ENCODE measurements at places on chromosomes 6 and 20.

- DNase-seq = no peak
Measured at GRCh38 chr20:32160341-32160740, 47.2 kb downstream of the PLAGL2 start.

DNA sequence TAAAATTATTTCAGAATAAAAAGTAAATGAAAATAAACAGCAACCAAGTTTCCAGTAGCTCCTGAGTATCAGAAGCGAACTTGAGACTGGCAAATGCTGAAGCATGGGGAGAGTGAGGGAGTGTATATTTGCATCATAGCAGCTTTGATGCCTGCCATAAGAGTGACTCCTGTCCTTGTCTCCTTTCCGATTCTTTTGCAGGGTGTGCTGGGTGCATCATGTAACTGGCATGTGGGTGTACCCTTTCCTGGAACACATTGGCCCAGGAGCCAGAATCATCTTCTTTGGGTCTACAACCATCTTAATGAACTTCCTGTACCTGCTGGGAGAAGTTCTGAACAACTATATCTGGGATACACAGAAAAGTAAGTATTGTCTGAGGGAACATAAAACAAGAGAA lies 117.4 kb downstream of the ADAT2 start:
- DNase-seq = no peak

DNA sequence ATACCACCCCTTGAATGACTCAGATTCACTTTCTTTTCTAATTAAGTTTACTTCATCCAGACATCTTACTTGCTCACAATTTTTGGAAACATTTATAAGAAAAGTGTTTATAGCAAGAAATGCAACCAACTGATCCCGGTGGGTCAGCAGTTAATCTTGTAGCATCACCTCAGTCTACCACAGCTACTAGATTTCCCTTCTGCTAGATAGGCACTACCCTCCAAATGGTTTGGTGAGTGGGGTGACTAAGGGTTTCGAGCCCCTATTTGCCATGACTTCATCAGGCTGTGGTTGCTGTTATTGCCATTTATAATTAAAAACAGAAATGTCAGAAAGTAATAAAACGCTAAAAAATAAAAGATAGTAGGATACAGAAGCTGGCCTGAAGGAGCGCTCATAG lies 930.1 kb upstream of the GJE1 start:
- DNase-seq = no peak

GRCh38 chr6:168699631-168700295 lies 258.8 kb downstream of the SMOC2 start:
- no peak for DNase-seq

DNA sequence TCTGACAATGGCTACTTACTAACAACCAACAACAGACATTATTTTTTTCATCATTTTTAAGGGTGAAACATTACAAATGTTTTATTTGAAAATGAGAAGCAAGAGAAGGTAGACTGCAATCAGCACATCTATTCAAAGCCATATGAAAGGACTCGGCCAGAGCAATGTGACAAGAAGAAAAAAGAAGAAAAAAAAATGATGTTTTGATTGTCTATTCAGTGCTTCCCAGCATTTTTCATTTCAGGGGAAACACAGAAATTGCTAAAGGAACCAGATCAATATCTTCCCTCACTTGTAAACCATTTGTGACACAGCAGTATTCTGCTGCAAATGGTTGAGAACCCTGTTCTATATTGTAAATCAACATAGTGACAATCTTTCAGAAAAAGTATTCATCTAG lies 270.7 kb downstream of the EYS start:
- no peak for DNase-seq

DNA sequence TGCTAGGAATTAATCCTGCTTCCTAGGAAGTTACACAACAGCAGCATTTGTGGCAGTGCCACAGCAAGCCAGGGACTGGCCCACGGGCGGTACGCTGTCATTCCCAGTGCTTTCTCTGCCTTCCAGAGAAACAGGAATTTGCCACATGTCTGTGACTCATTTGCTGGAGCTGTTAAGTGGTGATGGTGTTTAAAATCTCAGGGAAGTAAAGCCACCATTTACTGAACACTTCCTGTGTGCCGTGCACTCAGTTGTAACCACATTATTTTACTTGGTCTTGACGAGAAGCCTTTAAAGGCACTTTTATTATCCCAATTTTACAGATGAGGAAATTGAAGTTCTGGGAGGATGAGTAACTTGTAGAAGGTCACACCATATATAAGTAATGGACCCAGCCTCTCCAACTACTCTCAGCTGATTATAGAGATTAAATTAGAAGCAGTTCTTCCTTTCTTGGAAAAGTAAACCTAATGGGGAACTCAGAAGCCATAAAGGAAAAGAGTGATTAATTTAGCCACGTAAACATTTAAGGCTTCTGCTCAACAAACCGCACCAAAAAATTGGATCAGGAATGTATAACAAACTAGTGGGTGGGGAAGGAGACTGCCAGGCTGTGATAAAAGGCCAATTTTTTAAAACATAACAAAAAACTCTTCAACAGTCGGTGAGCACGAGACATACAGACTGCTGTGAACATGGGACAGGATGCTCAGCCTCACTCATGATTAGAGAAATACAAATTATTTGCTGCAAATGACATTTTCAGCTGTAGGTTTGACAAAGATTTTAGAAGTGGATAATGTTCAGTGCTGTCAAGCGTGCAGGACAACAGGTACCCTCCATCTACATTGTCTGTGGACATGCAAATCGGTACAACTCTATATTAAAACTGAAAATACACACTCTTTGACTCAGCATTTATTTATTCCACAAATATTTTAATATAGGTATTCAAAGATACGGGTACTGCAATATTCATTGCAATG lies 311.2 kb downstream of the NRN1 start:
- no peak for DNase-seq

DNA sequence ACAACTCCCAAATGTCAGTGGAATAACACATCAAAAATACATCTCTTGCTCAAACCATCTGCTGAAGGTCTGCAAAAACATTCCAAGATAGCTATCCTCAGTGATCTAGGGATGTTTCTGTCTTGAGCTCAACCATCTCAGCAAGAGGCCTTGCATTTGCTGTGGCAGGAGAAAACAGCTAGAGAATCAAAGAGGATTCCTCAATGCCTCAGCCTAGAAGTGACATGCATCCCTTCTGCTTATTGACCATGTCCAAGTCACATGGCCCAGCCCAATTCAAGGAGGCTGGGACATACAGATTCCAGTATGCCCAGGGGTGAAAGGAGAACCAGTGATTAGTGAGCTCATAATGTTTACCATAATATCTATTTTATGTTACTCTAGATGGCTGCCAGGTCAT lies 269.5 kb downstream of the PLCB1 start:
- no peak for DNase-seq

GRCh38 chr6:137937834-137938233 lies 70.8 kb downstream of the TNFAIP3 start:
- no peak for DNase-seq

DNA sequence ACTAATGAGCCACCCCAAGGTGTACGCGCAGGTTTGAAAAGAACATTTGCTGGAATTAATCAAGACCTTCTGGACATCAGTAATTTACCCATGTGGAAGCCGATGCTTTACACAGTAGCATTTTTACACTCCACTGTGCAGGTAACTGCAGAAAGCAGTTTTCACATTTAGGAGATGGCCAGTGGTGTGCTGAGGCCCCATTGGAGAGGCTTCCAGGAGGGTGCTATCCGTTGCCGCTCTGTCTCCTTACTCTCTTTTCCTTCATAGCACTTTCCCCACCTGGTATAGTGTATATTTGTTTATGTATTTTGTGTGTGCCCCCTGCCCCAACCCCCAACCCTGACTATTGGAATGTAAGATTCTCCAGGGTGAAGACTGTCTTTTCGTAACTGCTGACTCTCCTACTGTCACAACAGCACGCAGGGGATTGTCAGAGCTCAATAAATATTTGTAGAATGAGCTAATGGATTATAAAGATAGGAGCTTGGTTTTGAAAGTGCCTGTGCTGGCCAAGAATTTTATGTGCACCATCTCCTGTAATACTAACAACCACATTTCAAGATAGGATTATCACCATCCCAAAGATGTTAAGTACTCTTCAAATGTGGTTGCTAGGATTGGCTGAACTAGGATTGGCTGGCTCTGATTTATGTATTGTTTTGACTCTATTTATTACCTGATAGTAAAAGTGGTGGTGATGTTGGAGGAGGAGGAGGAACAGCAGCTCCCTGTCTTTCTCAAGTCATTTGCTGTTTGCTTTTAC lies 74.0 kb upstream of the GLP1R start:
- no peak for DNase-seq

DNA sequence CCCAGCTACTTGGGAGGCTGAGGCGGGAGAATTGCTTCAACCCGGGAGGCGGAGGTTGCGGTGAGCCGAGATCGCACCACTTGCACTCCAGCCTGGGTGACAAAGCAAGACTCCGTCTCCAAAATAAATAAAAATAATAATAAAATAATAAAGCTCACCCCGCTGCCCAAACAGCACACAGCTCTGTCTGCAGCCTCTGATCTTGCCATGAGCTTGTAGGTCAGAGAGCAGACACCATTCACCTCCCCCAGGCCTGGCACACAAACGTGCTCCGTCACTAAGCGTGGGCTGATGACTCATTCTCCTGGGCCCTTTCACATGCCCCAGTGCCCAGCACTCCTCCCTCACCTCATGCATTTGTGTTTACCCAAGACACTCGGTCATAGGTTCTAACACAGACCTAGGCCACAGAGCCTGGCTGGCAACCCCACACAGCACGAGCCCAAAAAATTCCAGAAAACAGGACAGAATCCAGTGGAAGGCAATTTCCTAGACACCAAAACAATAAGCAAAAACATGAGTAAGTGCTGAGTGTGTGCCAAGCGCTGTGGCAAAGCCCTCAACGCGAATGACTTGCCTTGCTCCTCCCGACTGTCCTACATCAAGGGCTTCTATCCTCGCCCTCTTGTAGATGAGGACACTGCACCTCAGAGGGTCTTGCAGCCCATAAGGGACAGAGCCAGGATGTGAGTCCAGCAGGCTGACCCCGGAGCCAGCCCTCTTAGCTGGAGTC lies 18.0 kb downstream of the ATP9A start:
- DNase-seq = peak; percentile 96

All from ACHN (cell line).